ENCODE measurements at places on chromosomes 4 and X. TPM values are rescaled to one million over a fixed set of nuclear protein-coding genes. Genes with fewer than 3 reads are reported as not detected.

Gene MAGEA2
- total RNA-seq, result 0.16 TPM

Gene VCX
- total RNA-seq, result not detected

Gene SH3D19
- 24.4 TPM for total RNA-seq

Gene SRPX2
- 2.7 TPM for total RNA-seq

Gene ATP2B3
- 0.07 TPM for total RNA-seq

Gene IGBP1
- 67.9 TPM for total RNA-seq

Gene CCDC158
- total RNA-seq, result not detected

Gene DSPP
- total RNA-seq, result not detected

Gene GNRHR
- not detected for total RNA-seq

Gene FGFRL1
- 22.5 TPM for total RNA-seq

Gene CRMP1
- 3.9 TPM for total RNA-seq

Gene DUX4
- total RNA-seq, result not detected

Gene GPRASP2
- total RNA-seq, result 5.0 TPM

Gene RAB40A
- not detected for total RNA-seq

Gene BMP3
- not detected for total RNA-seq

Gene AWAT1
- total RNA-seq, result not detected

Gene CXCL8
- 11.2 TPM for total RNA-seq

Gene TMEM255A
- 0.43 TPM for total RNA-seq

Gene SMIM10L2A
- total RNA-seq, result 0.21 TPM

Gene RASL11B
- total RNA-seq, result not detected

Gene GDPD2
- total RNA-seq, result not detected

Gene PDGFC
- 4.3 TPM for total RNA-seq

Gene TNIP3
- 0.42 TPM for total RNA-seq

Gene DRP2
- total RNA-seq, result 0.06 TPM

Gene SCRG1
- not detected for total RNA-seq

Gene ACSL4
- 25.7 TPM for total RNA-seq

Gene TCEAL2
- total RNA-seq, result not detected

Gene LRIT3
- not detected for total RNA-seq

Gene LIMCH1
- 39.7 TPM for total RNA-seq

Gene CLCN5
- total RNA-seq, result 3.0 TPM
